Choroid plexus epithelial cell (primary cell): ENCODE measurements at places on chromosomes 7 and 10.

- peak; percentile 62 for DNase-seq
Measured at GRCh38 chr10:126073606-126074005, 177.2 kb downstream of the FANK1 start.

- DNase-seq = peak; percentile 66
Measured at GRCh38 chr7:36155811-36156361, 2.8 kb downstream of the EEPD1 start.

DNA sequence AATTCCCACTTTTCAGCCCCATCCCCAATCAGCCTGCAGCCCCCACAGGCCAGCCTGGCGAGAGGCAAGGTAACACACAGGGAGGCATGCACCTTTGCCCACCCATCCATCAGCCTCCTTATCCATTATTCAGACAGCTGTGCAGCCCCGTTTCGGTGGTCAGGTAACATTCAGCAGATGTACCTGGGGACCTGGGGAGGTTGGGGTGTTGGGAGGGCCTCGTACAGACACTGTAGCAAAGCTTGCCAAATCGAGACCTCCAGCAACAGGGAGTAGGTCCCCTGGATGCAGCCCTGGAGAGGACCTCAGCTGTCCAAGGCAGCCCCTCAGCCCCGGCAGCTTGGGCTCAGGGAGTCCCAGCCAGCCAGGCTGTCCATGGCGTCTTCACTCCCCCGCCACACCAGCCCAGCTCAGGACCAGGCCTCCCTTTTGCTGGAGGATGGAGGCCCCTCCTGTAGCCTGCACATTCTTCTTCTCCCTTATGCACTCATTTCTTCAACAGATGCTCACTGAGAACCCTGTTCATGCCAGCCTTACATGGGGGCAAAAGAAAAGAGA, 8.5 kb upstream of the DRGX start:
- no peak for DNase-seq

GRCh38 chr7:48305661-48306060, 134.4 kb downstream of the ABCA13 start:
- DNase-seq = no peak

GRCh38 chr10:3409928-3410327, 237.3 kb upstream of the PITRM1 start:
- no peak for DNase-seq

DNA sequence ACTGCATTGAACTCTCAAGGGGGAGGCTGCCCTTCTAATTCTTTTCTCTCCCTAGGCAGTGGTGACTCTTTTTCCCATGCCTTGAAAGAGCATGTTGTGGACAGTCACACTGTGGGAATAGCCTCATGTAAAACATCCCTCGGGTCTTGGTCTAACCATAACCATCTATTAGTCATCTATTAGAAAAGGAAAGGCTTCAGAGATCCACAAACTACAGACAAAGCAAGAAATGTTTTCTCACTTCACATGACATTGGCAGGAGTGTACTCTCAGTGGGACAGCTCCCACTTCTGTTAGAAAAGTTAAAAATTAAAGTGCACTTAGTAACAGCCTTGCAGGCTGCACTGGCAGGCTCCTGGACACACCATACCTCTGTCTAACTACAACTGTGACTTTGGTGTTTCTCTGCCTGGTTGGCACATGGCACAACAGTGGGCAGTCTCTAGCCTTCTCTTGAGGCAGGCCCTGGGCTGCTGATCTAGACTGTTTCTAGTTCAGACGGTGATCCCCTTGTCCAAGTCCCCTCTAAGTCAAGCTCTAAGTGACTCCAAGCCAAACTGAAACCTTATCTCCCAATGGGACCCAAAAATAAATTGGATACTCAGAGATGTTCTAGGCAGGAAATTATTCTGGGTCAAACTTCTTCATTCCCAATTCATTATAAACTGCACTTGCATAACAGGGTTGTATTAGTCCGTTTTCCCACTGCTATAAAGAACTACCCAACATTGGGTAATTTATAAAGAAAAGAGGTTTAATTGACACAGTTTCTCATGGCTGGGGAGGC, 57.9 kb upstream of the ITGB1 start:
- peak; percentile 75 for DNase-seq

DNA sequence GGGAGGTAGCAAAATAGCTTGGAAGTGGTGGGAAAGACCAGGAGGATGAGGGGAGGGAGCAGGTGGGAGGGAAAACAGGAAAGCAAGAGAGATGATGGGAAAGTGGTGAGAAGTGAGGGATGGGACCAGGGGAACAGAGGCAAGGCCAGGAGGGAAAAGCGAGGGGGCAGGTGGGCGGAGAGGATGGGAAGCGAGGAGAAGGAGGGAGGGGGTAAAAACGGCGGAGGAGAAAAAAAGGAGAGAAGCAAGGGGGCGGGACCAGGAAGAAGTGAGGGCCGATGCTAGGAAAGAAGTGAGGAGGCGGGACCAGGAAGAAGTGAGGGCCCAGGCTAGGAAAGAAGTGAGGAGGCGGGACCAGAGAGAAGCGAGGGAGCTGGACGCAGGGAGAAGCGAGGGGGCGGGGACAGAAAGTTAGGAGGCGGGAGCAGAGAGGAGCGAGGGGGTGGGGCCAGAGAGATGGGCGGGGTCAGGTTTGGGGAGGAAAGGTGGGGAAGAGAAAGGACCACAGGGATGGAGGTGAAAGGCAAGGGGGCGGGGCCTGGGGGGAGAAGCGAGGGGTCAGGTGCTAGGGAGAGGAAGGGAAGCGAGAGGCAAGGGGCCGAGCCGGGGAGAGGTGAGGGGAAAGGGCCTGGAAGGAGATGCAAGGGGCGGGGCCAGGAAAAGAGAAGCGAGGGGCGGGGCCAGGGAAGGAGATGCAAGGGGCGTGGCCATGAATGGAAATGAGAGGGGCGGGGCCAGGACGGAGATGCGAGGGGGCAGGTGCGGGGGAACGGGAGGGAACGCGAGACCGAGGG, 984 bp downstream of the SMURF1 start:
- DNase-seq = peak; percentile 97

GRCh38 chr10:26215935-26216584, 514 bp upstream of the GAD2 start:
- no peak for DNase-seq

DNA sequence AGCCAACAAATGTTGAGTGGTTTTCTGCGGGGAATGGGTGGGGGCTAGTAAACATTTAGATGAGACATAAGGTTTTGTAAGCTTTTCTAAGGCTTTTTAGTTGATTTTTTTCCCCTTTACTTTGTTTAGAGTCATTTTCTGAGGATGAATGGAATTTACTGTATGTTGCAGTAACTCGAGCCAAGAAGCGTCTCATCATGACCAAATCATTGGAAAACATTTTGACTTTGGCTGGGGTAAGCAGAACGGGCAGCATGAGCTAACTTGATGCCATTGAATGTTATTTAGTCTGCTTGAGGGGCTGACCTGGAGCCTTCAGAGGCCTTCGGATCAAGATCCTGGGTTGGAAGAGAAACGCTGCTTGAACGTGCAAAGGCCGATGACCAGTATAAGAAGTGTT, 37.3 kb downstream of the FBH1 start:
- DNase-seq = no peak

DNA sequence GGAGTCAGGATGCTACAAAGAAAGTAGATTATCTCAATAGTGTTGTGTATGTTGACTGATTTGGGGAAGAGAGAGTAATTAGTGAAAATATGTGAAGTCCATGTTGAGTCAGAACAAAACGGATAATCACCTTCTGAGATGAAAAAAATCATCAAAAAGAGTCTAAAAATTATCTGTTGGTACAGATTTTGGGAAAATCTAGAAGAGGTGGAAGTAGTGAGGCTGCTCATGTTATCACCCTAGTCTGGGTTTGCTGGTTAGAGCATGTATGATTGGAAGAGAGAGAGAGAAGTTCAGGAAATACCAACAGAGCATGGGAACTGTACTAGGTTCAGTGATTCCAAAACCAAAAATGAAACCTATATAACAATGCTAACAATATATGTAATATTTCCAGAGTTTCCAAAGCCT, 12.3 kb downstream of the RPA3 start:
- no peak for DNase-seq

- DNase-seq = no peak
Measured at GRCh38 chr10:113354711-113355110, 198.1 kb upstream of the HABP2 start.

DNA sequence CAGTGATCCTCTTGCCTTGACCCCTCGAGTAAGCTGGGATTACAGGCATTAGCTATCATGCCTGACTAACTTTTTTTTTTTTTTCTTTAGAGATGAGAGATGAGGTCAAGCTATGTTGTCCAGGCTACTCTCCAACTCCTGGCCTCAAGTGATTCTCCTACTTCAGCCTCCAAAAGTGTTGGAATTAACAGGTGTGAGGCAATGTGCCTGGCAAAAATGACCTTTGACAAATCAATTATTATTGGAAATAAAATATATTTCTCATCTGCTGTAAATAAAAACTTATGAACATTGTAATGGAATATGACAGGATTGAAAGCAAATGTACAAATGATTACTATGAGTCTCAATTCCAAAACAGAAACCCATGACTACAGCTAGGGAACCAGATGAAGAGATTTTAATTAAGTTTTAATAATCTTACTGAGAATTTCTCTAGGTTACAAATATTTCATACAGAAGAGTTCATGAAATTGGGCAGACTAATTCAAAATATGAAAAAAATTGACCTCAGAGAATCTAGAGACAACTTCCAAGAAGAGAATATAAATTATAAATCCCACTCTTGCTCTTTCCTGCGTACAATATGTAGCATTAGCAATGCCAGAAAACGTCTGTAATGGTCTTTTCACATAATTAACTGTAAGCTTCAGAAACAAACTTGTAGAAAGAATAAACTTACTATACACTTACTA, 414.7 kb downstream of the DGKB start:
- DNase-seq = no peak

DNA sequence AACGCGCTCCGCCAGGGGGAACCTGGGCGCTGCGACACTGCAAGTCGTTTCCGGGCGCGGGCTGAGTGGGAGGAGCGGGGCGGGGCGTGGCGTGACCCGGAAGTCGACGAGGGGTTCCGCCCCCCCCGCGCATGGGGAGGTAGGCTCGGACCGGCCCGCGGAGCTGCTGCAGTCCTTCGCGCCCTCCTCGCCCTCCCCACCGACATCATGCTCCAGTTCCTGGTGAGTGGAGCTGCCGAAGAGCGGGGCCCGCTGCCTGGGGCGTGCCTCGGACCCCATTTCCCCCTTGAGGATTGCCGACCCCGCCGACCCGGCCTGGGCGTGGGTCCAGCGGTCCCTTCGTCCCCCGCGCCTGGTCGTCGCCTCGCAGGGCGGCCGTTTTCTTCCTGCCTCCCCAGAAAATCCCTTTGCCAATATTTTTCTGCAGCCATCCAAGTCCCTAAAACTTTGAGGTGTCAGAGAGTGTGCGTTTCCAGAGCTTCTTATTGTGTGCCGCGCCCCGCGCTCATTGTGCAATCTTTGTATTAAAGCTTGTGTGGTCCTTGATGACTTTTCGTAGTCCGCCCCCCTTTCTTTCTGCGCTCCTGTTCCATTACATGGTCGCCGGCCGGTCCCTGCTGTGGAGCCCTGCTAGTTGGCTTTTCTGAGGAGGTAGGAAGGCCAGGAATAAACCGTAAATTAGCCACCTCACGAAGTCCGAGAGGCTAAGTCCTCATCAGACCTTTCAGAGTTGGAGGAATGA, at the start of gene STMP1:
Gene STMP1, plus strand, starts transcription at position 142 of the 742 bp plus-strand sequence.
- peak; percentile 97 for DNase-seq

GRCh38 chr7:5470816-5471215, 47.2 kb upstream of the TNRC18 start:
- DNase-seq = no peak

DNA sequence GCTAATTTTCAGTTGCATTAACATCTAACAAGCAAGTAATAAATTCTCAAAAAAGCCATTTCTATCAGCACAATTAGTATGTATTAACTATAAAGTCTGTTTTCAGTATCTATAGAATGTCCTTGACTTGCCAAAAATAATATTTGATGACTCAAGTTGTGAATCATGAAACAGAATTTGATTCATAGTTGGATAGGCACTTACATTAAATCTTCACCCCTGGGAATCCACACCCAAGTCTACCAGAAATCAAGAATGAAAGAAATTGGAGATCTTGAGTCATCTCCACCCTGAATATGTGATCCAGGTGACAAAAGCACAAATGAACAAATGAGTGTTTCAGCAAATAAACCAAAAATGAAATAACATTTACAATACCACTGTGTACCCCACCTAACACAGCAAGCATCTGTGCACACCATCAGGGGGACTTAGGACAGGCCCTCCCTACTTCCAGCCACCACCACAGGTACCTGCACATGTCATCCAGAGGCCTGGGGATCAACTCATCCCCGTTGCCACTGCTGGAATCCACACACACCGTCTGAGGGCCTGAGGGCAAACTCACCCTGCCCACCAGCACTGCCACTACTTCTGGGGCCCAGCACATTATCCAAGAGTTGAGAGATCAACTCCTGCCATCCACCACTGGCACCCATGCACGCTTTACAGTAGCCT, 160.1 kb downstream of the MTERF1 start:
- DNase-seq = peak; percentile 39

DNA sequence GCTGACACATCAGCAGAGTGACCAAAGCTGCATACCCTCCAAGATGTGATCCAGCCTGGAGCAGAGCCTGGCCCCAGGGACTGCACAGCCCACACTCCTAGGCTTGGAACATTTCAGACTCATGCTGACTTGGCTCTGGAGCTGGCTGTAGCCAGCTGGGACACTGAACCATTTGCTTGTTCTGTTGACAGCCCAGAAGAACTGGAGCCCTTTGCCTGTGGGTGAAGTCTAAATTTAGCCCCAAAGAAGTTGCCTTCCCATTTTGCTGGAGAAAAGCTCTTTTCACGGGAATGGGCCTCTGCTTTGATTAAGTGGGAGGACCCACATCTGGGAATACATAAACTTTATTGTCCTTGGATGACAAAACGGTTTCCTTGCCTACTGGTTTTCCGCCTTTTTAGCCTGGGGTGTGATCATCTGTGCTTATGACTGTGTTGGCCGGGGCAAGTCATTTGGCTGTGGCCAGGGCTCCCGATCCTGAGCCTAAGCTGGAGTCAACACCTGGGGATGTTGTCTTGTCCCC, 186.2 kb upstream of the BMPER start:
- no peak for DNase-seq

- no peak for DNase-seq
Measured at GRCh38 chr7:32155712-32156111, 85.5 kb upstream of the PDE1C start.

GRCh38 chr7:125033506-125033905, 103.9 kb upstream of the POT1 start:
- no peak for DNase-seq

DNA sequence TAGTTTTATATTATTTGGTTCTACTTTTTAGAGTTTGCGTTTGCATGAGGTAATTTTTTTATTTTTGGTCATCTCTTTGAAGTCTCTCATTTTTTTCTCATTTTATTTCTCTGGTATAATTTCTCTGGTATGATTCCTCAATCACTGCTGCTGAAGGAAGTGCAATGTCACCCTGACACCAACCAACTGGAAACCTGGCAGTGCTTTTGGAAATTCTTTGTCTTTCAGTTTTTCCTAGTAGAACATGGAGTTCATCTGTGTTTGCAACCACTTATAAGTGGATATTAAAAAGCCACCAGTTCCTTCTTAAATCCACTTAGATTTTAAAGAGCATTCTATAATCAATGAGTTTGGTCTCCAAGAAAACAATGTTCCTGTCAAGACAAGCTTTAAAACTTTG, 291.8 kb downstream of the PRKG1 start:
- DNase-seq = no peak
